Activated CD8-positive, alpha-beta memory T cell treated with anti-CD3 and anti-CD28 coated beads, Interleukin-2, amount 10 ng/mL, durations not matched to agents 7 days and 5 days (primary cell): ENCODE measurements at places on chromosomes 12 and 14. TPM values are rescaled to one million over a fixed set of nuclear protein-coding genes. Genes with fewer than 3 reads are reported as not detected.

SPTSSA gene
- total RNA-seq: 15.5 TPM

GRCh38 chr12:96183734-96184370 is 10.3 kb upstream of the ELK3 start:
- DNase-seq: no peak

DNA sequence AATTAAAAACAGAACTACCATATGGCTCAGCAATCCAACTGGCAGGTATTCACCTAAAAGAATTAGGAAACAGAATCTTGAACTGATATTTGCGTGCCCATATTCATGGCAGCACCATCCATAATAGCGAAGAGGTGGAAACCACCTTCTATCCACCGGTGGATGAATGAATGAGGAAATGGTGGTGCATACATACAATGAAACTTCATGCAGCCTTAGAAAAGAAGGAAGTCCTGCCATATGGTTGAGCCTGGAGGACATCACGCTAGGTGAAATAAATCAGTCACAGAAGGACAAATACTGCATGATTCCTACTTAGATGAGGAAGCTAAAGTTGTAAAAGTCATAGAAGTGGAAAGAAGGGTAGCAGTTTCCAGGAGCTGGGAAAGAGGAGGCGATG is 6.6 kb downstream of the TCL1A start:
- no peak for DNase-seq

RDH12 gene
- not detected for total RNA-seq

- no peak for DNase-seq
Observed at GRCh38 chr12:127957001-127957660, 309.8 kb upstream of the TMEM132C start.

DNA sequence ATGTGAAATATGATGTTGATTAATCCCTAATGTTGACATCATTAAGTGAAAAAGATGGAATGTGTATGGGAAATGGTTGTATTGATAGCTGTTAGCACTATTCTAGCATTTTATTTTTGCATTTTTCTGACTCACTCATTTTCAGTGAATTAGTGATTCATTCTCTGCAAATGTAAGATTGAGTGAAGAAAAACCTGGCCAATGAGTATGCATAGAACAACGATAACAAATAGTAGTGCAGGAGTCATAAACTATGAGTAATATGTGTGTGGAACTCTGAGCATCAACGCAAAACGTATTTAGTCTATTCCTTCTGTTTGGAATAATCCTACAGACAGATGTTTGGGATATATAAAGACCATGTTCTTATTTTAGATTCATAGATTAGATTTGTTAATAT is 76.3 kb upstream of the RTL1 start:
- no peak for DNase-seq

DNA sequence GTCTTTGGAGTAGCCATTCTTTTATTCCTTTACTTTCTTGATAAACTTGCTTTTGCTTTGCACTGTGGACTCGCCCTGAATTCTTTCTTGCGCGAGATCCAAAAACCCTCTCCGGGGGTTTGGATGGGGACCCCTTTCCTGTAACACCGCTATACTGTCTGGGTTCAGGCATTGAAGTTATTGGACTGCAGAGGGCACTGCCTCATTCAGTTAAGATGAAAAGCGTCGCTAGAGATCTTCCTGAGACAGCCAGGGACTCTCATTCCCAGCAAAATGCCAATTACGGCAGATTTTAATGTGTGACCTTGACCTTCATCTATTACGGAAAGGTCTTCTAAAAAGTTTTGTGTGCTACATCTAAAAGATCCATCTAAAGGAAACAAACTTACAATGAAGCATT is 17.3 kb upstream of the RIMKLB start:
- no peak for DNase-seq

GRCh38 chr12:80846952-80847351 is 90.8 kb downstream of the LIN7A start:
- DNase-seq: no peak

DBX2 gene
- not detected for total RNA-seq

- DNase-seq: no peak
Observed at GRCh38 chr14:102508774-102509745, 516 bp downstream of the ANKRD9 start.

- no peak for DNase-seq
Observed at GRCh38 chr14:74472601-74473000, 20.5 kb downstream of the NPC2 start.

KLRB1 gene
- total RNA-seq: 30.2 TPM

GRCh38 chr14:65832431-65833266 is 420.1 kb downstream of the FUT8 start:
- DNase-seq: no peak

DNA sequence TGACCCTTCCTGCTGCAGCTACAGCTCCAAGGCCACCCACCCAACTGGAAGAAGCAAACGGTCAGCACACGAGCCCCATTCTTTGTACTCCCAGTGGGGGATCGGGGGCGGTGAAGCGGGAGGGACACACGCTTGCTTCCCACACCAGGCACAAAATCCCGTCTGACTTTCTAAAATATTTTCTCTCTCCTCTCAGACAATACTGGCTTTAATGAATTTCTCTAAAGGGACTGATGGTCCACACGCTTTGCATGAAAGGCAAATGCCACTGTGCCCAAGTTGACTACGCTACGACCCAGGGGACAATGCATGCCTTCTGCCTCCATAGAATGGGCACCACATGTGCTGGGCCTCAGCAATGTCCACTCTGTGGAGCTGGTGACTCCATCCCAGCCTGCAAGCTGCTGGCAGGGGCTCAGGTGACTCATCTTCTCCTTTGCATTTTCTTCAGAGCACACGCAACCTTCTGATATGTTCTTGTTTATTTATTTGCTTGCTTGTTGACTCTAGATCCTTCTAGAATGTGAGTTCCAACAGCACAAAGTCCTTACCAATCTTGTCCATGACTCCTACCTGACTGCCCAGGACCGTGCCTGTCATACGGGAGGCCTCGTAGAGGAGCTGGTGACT is 15.6 kb downstream of the SYNE3 start:
- no peak for DNase-seq

RAP1B gene
- 211 TPM for total RNA-seq

DTX1 gene
- total RNA-seq: 0.16 TPM

DNA sequence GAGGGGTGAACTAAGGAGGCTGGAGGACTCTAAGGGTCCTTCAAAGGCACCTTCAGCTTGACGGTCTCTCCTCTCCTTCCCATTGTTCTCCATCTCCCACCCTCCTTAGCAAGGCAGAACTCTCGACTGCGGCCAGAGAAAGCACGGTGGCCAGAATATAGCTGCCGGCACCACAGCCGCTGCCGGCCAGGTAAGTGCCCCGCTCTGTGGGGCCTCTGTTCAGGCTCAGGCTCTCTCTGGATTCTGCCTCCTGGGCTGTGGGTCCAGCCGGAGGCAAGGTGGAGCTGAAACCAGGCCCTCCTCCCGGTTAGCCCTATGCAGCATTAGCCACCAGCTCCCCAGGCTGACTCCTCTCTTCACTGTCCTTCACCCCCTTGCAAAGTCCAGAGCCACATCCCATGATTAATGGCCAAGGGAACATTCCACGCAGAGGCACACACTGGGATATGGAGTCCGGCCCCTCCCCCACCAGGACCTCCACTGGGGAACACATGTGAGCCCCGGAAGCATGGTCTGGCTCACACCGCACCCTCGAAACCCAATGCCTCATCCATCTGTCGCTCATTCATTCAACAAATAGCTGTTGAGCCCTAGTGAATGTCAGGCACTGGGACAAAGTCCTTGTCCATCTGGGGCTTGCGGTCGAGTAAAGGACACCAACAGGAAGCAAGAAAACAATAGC is 25.2 kb downstream of the LTBP2 start:
- no peak for DNase-seq

DNA sequence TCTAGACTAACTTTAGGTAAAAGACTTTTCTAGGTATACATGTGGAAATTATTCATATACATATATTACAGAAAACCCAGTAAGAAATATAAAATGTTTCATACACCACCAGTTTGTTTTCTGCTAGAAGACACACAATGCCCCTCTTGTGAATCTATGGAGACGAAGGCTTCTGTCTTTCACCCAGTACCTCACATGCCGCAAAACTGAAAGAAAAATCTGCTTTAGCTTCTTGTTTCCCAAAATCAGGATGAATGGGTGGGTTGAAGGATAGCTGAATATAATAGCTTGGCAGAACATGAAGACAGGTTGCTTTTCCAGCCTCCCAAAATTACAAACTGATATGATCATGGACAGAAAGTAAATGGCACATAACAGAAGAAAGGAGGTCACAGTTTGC is 1.3 kb downstream of the TAS2R30 start:
- no peak for DNase-seq

DNA sequence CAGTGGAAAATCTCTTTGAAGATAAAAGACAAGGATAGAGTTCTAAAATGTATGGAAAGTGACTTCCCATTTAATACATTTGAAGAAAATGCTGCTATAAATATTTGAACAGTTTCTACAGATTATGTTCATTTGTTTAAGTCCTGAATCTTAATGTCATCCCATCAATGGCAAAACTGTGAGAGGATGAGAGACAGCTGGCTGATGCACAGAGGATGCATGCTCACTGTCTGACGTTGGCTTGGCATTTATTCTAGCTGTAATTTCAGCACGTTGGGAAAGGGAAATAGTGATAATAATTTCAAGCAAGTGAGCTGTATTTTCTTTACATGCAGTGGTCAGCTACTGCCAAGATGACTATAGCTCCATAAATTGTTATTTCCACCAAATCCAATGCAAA is 40.5 kb downstream of the PPFIA2 start:
- DNase-seq: no peak
